ENCODE measurements at places on chromosomes 3 and 15. TPM values are rescaled to one million over a fixed set of nuclear protein-coding genes. Genes with fewer than 3 reads are reported as not detected.

The RETNLB gene
- not detected for total RNA-seq

The TIPIN gene
- total RNA-seq: 12.9 TPM

The LMCD1 gene
- total RNA-seq: 175 TPM

The PAQR9 gene
- total RNA-seq: not detected

The FHIT gene
- 1.2 TPM for total RNA-seq

The CATSPER2 gene
- 9.6 TPM for total RNA-seq

The LRRC28 gene
- total RNA-seq: 21.4 TPM

The CFAP44 gene
- 5.6 TPM for total RNA-seq

The RBP2 gene
- not detected for total RNA-seq

The PRR20G gene
- not detected for total RNA-seq

The SPINK8 gene
- not detected for total RNA-seq

The OR5K1 gene
- total RNA-seq: not detected
